ENCODE measurements at places on chromosomes 5 and 9. TPM values are rescaled to one million over a fixed set of nuclear protein-coding genes. Genes with fewer than 3 reads are reported as not detected.

Gene ADAMTS12
- 26.8 TPM for total RNA-seq

Gene IL3
- not detected for total RNA-seq

Gene SAXO1
- total RNA-seq, result 0.10 TPM

Gene OTP
- not detected for total RNA-seq

Gene EIF4E1B
- total RNA-seq, result not detected

Gene ZNF483
- 4.2 TPM for total RNA-seq

Gene ZNF474
- 0.79 TPM for total RNA-seq

Gene PPP3R2
- total RNA-seq, result not detected

Gene TAL2
- total RNA-seq, result 1.7 TPM

Gene TMC1
- 0.69 TPM for total RNA-seq

Gene RGMB
- total RNA-seq, result 25.3 TPM

Gene RMI1
- 9.4 TPM for total RNA-seq

Gene SUB1
- 115 TPM for total RNA-seq

Gene QRFP
- total RNA-seq, result not detected

Gene ANKRD20A1
- total RNA-seq, result 0.89 TPM

Gene CAMK2A
- 4.0 TPM for total RNA-seq

Gene SPINK5
- total RNA-seq, result 122 TPM

Gene PCDHA9
- total RNA-seq, result 0.30 TPM

Gene RHOBTB3
- total RNA-seq, result 134 TPM

Gene FAT2
- total RNA-seq, result 26.5 TPM

Gene DBH
- total RNA-seq, result under 0.01 TPM

Gene GNAQ
- 17.8 TPM for total RNA-seq

Gene MOB3B
- 4.5 TPM for total RNA-seq

Gene GDF9
- total RNA-seq, result 0.30 TPM

Gene CYSTM1
- total RNA-seq, result 13.0 TPM

Gene TIGD6
- 3.4 TPM for total RNA-seq

Gene PAEP
- total RNA-seq, result not detected

Gene PLAC8L1
- not detected for total RNA-seq

Gene GARNL3
- 51.1 TPM for total RNA-seq

Gene IRX2
- total RNA-seq, result 22.5 TPM

Gene ARID3C
- total RNA-seq, result not detected

Gene CD72
- total RNA-seq, result 1.6 TPM

Gene GDA
- total RNA-seq, result 1.5 TPM

Gene IFNB1
- total RNA-seq, result not detected

Gene SPINK1
- total RNA-seq, result not detected

Gene SLC6A19
- total RNA-seq, result not detected

Gene EPB41L4B
- total RNA-seq, result 11.3 TPM

Gene UAP1L1
- total RNA-seq, result 5.4 TPM

Gene SNCB
- total RNA-seq, result 0.39 TPM

Gene SLC46A2
- total RNA-seq, result 1.2 TPM

Gene RORB
- total RNA-seq, result 0.39 TPM

Gene PCDHB16
- total RNA-seq, result 2.5 TPM

Gene CATSPER3
- total RNA-seq, result not detected

Gene SPATA31E1
- not detected for total RNA-seq

Gene ROPN1L
- 0.79 TPM for total RNA-seq

Gene KIAA0825
- total RNA-seq, result 13.4 TPM

Gene SLC22A4
- 2.6 TPM for total RNA-seq

Gene COL5A1
- total RNA-seq, result 349 TPM

Gene ECM2
- 77.1 TPM for total RNA-seq

Gene THBS4
- 12.3 TPM for total RNA-seq
